CD4-positive, alpha-beta T cell treated with Interleukin-4 for 1 hour (primary cell): ENCODE measurements at places on chromosomes 4 and X.

- no peak for DNase-seq
Observed at GRCh38 chr4:120055162-120055561, 11.5 kb downstream of the MAD2L1 start.

DNA sequence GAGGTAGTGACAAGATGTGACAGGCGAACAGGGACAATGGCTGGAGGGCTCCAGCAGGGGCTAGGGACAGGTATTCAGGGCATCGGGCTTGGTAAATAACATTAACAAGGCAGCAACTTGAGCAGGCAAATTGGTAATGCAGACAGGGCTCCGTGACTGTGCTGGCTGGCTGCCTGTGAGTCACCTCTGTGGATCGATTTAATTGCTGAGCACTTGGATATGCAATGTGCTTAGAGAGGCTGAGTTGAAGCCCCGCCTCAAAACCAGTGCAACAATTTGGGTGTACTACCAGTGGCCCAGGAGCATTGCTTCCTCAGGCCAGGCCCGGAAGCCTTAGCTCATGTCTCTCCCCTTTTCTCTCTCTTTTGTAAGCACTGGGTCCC, 19.5 kb downstream of the CNGA2 start:
- no peak for DNase-seq

- no peak for DNase-seq
Observed at GRCh38 chr4:76592460-76592859, 157.4 kb downstream of the SHROOM3 start.

GRCh38 chrX:102976286-102976685, 39.2 kb downstream of the RAB40AL start:
- DNase-seq, result no peak

- no peak for DNase-seq
Observed at GRCh38 chrX:115362334-115363095, 73.0 kb downstream of the LUZP4 start.
